Left kidney (tissue), 8 donors: ENCODE measurements at places on chromosomes 1 and 21. TPM values are rescaled to one million over a fixed set of nuclear protein-coding genes. Genes with fewer than 3 reads are reported as not detected.

Gene KRTAP11-1
- not detected for polyA plus RNA-seq

Gene NECTIN4
- 4.0 TPM for polyA plus RNA-seq

Gene TNFRSF4
- polyA plus RNA-seq: 1.0 TPM

GRCh38 chr1:109923131-109923945 lies 12.7 kb downstream of the CSF1 start:
- no peak for DNase-seq

DNA sequence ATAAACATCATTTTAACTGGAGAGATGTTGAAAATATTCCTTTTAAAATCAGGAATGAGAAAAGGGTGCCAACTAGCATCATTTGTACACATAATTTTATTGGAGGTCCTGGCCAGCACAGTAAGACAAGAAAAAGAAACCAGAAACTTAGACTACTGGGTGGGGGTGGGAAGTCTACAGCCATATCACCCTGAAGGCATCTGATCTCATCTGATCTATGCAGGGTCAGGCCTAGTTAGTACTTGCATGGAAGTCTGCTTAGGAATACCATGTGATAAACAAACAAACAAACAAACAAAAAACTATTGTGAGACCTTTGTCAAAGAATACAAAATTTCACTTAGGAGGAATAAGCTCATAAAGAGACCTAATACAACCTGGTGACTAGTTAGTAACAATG lies 54.2 kb downstream of the EIF2B3 start:
- DNase-seq: no peak
